ENCODE measurements at places on chromosomes 13 and 19.

DNA sequence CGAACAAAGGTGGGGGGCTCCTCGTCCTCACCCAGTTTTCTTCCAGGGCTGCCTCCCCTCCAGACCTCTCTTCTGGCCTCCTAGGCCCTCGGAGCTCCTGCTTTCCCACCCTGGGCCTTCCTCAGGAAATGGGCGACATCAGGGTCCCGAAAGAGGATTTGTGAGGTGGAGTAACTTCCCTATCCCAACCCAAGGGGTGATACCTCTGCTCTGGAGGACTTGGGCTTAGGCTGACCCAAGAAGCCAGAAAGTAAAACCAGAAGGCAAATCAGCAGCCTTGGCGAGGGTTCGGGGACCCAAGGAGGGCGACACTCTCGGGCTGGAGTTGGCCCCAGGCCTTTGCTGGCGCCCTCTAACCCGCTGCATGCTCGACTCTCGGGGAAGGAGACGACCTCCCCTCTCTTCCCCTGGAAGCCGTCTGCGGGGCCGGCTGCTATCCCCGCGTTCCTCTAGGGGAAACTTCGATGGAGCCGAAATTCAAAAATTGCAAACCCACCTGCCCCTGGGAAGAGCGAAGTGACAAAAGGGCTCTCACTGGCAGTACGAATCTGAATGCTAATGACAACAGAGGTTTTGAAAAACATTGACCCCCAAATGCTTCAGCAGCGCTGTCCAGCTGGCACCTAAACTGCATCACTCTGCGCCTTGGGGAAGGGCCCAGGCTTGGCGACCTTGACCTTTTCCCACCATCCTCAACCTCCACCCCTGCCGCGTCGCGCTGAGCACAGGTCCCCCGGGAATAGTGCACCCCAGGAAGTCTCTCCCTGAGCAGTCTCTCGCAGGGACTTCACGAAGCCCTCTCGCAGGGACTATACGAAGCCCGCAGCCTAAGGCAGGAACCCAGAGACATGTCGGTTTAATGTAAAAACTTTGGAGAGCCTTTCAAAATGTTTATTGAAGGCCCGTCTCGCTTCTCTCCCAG is 2.4 kb downstream of the PDX1 start:
- DNase-seq: no peak

DNA sequence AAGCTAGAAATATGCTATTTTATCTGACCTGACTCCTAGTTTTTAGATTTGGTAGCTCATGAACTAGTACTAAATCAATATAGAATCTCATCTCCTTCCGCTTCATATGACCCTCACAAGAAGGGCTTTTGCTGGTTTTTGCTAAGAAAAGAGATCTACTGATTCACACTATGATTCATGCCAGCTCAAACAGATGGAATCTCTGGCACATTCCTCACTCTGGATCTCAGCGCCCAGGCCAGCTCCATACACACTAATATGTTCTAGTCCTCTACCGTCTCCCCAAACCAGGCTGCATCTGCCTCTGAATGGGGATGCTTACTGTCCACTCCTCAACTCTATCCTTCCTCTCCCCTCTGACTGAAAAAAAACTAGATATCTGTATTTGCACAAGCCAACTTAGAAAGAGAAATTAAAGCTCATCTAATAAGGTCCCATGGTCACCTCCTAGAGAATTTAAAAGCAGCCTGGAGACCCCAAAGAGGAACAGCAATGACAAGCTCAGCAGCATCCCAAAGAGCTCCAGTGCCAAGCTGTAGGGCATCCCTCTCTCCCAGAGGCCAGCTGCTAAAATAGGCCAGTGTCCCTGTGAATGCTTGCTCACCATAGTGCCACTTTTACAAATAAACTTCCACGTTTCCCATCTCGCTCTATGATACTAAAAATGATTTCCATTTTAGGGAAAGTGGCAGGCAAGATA is 74.9 kb downstream of the LHFPL6 start:
- DNase-seq: peak; percentile 94

DNA sequence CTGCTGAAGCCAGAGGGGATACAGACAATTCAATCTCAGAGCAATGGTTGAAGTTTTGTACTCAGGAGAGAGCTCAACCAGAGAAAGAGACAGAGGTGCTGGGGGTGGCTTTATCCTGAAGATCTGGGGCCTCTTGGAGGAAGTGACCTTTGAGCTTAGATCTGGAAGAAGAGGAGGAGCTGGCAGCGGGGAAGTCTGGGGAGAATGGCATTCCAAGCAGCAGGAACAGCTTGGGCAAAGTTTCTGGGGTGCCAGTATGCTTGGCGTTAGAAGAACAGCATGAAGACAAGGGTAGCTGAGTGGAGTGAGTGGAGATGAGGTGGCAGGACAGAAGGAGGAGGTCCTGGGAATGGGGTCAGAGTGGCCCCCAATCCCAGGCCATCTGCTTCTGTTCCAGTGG is 11.3 kb downstream of the MAST3 start:
- no peak for DNase-seq

- DNase-seq: no peak
These were observed 739.9 kb upstream of the PRR20A start for GRCh38 chr13:56400774-56401173.

- DNase-seq: peak; percentile 90
These were observed 100.4 kb downstream of the DCLK1 start for GRCh38 chr13:36030670-36031331.

- no peak for DNase-seq
These were observed 3.0 kb downstream of the DPRX start for GRCh38 chr19:53634768-53635167.

DNA sequence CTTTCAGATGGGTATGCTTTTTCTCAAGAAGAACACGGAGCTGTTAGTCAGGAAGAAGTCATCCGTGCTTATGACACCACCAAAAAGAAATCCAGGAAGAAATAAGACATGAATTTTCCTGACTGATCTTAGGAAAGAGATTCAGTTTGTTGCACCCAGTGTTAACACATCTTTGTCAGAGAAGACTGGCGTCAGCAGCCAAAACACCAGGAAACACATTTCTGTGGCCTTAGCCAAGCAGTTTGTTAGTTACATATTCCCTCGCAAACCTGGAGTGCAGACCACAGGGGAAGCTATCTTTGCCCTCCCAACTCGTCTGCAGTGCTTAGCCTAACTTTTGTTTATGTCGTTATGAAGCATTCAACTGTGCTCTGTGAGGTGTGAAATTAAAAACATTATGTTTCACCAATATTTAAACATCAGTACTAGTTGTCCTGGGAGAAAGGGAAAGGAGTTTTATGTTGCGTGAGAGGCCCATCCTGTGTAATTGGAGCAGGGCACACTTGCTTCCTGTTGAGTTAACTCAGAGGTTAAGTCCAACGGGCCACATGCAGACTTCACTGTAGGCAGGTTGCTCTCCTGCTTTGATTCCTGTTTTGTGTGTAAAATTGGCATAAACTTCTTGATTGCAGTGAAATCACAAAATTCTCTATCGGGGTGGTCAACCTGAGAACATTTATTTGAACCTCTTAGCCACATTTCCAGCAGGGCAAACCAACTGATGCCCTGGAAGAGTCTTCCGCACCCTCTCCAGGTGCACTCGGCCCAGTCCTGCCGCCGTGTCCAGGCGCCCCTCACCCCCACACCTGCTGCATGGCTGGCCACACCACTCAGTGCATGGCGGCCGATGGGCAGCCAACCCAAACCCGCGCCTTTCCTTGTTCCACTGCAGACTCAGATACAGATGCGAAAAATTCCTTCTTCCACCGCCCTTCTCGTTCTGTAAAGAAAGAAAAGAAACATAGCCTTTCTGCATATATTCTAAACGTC is 31.6 kb downstream of the SHISA2 start:
- DNase-seq: peak; percentile 87

- peak; percentile 99 for DNase-seq
These were observed 1092.3 kb downstream of the EFNB2 start for GRCh38 chr13:105442949-105443699.

GRCh38 chr19:55305491-55305890 is 19.6 kb downstream of the TMEM150B start:
- DNase-seq: peak; percentile 45

DNA sequence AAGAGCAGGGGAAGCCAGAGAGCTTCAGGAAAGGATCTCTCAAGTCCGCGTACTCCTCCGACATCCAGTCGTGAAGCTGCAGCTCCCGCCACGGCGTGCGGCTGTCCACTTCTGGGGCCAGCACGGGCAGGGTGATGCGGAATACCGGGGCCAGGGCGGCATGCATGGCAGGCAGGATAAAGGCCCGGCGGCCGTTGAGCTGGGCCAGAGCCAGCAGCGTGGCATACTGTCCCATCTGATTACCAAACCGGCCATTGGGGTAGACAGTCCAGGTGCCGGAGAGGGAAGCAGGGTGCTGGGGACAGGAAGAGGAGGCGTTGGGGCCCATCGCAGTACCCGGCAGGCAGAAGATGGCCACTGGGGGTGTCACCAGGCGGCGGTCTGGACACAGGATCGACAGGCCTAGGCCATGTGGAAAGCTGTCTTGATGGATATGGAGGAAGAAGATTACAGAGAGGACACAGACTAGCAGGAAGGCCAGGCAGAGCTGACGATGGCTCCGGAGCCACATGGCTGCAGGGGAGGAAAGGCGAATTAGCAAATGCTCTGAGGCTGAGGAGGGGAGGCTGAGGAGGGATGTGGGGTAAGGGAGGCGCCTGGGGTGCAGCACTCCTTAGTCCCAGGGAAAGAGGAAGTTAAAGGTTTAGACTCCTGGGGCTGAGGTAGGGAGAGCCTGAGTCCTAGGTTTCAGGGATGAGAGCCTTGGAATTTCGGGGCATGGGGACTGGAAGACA is 1.5 kb downstream of the FUT1 start:
- DNase-seq: no peak

- no peak for DNase-seq
These were observed 28.0 kb downstream of the SIAH3 start for GRCh38 chr13:45823583-45823982.

GRCh38 chr19:907183-907853 is 5.7 kb downstream of the R3HDM4 start:
- no peak for DNase-seq

- DNase-seq: no peak
These were observed 351.3 kb downstream of the DACH1 start for GRCh38 chr13:71515744-71516038.

DNA sequence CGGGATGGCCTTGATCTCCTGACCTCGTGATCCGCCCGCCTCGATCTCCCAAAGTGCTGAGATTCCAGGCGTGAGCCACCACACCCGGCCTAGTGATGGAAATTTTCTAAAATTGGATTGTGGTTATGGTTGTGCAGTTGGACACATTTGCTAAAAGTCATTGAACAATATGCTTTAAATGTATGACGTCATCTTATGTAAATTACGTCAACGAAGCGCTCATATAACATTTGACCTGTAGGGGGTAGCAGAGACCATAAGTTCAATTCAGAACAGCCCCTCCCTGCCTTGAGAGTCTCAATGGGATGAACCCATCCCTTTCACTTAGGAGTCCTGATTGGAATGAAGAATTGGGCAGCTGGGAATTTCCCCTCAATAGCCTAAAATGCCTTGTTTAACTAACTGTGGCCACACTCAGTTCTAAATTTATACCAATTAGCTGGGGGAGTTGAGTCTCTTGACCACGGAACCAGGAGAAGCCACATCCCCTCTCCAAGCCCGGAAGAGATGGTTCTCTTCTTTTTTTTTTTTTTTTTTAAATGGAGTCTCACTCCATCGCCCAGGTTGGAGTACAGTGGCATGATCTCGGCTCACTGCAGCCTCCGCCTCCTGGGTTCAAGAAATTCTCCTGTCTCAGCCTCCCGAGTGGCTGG is 15.2 kb upstream of the TLE6 start:
- DNase-seq: peak; percentile 92

GRCh38 chr19:40565910-40566495 is 10.7 kb upstream of the SHKBP1 start:
- DNase-seq: no peak

- no peak for DNase-seq
These were observed 17.2 kb upstream of the EIF3G start for GRCh38 chr19:10136936-10137335.

DNA sequence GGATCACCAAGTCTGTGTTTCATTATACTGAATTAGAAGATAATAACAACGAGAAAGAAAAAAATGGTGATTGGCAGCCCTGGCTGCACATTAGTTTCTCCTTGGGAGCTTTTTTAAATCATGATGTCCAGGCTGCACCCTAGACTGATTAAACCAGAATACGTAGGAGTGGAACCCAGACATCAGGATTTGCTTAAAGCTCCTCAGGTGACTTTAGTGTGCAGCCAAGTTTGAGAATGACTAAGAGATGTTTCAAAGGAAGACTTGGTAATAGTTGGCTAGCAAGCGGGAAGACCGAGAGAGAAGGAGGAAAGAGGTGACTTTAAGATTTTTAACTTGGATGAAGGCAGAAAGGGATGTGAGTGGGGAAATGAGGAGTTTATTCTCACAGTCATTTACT is 71.4 kb upstream of the SERP2 start:
- no peak for DNase-seq

DNA sequence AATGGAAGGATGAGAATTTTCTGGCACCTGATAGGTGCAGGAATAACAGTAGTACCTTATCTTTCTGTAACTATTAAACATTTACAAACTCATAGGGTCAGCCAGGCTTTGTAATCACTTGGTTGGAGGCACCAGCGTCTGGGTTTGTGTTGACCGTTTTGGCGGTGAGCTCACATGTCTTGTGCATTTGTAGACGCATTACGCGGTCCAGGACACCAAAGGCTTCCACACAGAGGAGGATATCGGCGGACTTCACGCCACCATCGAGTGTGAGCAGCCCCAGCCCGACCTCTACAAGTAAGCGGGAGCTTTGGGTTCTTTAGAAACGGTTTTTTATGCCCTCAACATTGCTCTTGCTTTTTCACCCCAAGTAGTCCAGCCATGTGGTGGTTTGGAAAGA is 129.3 kb downstream of the ATP11A start:
- DNase-seq: no peak

DNA sequence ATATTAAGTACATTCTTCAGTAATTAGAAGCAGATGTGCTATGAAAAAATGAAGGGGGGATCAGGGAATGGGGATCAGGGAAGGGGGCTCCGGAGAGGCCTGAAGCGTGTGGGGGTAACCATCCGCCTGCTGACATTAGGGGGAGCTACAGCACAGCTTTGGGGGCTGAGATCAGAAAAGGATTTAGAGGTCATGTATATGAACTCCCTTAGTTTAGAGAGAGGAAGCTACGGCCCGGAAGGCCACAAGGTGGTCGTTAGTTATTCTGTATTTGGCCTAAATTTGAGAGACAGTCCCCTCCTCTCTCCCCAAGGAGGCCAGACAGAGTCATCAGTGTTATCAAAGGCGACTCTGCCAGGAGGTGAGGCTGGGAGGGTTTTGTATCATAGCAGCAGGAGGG is 99.0 kb downstream of the TM9SF2 start:
- no peak for DNase-seq

DNA sequence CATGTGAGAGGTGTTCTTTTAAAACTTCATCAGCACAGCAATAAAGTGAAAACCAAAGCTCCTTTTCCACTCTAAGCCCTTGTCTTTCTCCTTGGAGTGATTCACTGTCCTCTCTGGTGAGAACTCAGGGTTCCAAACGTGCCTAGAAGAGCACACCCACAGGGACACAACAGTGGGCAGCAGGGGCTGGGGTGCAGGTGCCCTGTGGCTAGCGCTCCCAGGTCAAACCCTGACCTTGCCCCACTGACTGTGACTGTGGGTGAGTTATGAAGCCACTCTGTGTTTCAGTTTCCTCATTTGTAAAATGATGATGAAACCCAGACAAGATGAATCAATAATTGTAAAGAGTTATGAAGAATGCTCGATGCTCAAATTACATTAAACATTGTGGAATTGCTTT is 37.6 kb upstream of the IGFL1 start:
- no peak for DNase-seq

GRCh38 chr13:42798118-42798517 is 16.7 kb downstream of the FAM216B start:
- no peak for DNase-seq

GRCh38 chr13:89740994-89741685 is 1606.3 kb upstream of the MIR17HG start:
- no peak for DNase-seq

Measured in choroid plexus epithelial cell (primary cell).